ENCODE measurements at places on chromosomes 12 and 14. TPM values are rescaled to one million over a fixed set of nuclear protein-coding genes. Genes with fewer than 3 reads are reported as not detected.
A peak's percentile ranks its signal among the peaks of the same experiment; 100 is the strongest.

BEGAIN gene
- total RNA-seq = 1.0 TPM

SIX1 gene
- total RNA-seq = not detected

TAS2R8 gene
- total RNA-seq = not detected

GALNT16 gene
- total RNA-seq = 2.2 TPM

DNA sequence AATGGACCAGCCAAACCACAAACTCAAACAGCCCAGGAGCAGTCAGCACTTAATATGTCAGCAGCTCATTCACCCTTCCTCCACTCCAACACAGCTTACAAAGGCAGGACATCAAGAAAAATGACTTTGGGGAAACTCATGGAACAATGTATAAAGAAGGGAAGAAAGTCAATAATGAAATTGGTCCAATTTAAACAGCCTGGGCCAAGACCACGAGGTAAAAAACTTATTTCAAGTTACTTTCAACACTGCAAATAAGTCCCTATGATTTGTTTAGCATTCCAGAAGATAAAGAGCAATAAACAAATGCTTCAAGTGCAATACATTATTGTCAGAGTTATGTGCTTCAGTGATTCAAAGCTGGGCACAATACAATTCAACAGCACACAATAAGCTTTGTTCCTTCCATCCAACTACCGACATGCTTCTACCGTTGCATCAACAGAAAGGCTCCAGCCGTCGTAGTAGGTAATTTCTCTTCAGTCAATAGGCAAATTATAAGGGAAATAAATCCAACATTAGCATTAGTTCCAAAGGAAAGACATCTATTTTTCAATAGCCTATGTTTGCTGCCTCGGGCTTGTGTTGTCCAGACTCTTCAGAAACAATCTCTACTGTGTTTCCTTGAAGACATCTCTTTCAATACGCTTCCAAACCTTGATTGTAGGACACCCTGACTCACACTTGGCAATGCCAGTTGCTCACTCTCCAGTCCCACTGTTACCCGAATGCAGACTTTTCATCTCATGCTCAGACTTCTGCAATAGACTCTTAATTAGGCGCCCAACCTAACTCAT lies 225.7 kb downstream of the NUAK1 start:
- no peak overlapping the region for H3K4me3 ChIP-seq
- no peaks in the 10 kb centered on the region for H3K4me1 ChIP-seq
- H3K36me3 ChIP-seq = no peaks in the 10 kb centered on the region

GRCh38 chr14:70897464-70897863 lies 9.8 kb upstream of the PCNX1 start:
- H3K27me3 ChIP-seq = no peaks in the 10 kb centered on the region
- no peaks in the 10 kb centered on the region for H3K36me3 ChIP-seq
- no peak for DNase-seq
- H3K27ac ChIP-seq = no peak overlapping the region
- no peaks in the 10 kb centered on the region for H3K4me1 ChIP-seq

DNA sequence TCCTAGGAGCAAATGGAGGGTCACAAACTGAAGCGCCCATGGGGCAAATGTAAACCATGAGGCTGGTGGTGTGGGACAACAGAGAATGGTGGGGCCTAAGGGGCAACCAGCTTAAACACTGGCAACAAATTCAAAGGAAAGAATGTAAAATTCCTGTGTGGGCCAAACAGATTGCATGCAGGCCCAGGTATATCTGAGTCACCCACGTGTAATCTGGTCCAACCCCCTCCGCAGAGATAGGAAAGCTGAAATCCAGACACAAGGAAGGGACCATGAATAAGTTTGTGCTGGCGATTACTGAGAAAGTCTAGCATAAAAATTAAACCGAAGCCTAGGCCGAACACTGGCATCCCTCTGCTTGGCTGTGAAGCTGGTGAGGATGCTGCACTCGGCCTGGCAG lies 71.6 kb downstream of the ITPK1 start:
- H3K27me3 ChIP-seq = no peaks in the 10 kb centered on the region
- DNase-seq = no peak
- H3K4me3 ChIP-seq = no peak overlapping the region

DNA sequence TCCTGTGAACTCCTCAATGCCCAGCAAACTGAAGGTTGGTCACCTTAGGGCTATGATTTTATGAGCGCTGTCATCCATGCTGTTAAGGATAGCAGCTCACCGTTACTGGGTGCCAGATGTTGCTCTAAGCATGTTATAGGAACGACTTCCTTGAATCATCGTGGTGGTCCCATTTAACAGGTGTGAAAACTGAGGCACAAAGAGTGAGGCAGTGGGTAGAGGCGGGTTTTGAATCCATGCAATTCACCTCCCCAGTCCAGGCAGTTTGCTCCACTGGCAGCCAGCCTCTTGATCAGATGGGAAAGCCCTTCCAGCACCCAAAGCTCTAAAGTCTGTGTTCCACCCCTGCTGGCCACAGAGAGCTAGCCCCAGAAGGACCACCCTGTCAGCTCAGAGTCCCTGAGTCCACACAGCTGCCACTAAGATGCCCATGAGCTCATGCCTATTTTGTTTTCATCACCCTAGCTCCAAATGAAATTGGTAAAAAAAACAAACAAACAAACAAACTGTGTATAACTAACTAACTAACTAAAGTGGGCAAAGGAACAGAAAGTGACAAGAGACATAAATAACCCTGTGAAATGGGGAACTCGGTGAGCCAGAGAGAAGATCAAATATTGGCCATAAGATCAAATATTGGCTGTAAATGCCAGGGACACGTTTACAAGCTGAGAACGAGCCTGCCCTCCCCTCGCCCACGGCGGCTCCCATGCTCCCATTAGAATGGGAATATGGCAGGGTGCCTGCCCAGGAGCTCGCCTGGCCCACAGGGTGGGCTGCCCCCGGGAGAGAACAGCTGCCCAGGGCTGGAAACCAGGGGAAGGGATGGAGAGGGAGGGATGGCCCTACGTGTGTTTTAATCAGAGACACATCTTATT lies 72.3 kb upstream of the RFLNA start:
- H3K27me3 ChIP-seq = no peaks in the 10 kb centered on the region
- no peak overlapping the region for H3K4me3 ChIP-seq
- DNase-seq = no peak
- no peak overlapping the region for H3K27ac ChIP-seq
- no peaks in the 10 kb centered on the region for H3K36me3 ChIP-seq

GRCh38 chr12:14327711-14328110 lies 37.8 kb upstream of the ATF7IP start:
- no peak overlapping the region for H3K27ac ChIP-seq
- no peaks in the 10 kb centered on the region for H3K36me3 ChIP-seq
- no peak for DNase-seq
- no peaks in the 10 kb centered on the region for H3K27me3 ChIP-seq
- no peaks in the 10 kb centered on the region for H3K4me1 ChIP-seq

- H3K4me1 ChIP-seq = no peaks in the 10 kb centered on the region
- H3K4me3 ChIP-seq = no peak overlapping the region
- H3K27ac ChIP-seq = no peak overlapping the region
These were observed 29.4 kb downstream of the SETD3 start for GRCh38 chr14:99451234-99451633.

- H3K4me3 ChIP-seq = no peak overlapping the region
- no peaks in the 10 kb centered on the region for H3K27me3 ChIP-seq
- H3K27ac ChIP-seq = no peak overlapping the region
These were observed 31.3 kb downstream of the HECTD4 start for GRCh38 chr12:112350593-112351592.

- DNase-seq = no peak
- H3K4me1 ChIP-seq = peaks cover 10% of the 10 kb centered on the region
- no peaks in the 10 kb centered on the region for H3K27me3 ChIP-seq
- no peak overlapping the region for H3K4me3 ChIP-seq
- no peaks in the 10 kb centered on the region for H3K36me3 ChIP-seq
These were observed 6.7 kb upstream of the LGR5 start for GRCh38 chr12:71432936-71433335.

DNA sequence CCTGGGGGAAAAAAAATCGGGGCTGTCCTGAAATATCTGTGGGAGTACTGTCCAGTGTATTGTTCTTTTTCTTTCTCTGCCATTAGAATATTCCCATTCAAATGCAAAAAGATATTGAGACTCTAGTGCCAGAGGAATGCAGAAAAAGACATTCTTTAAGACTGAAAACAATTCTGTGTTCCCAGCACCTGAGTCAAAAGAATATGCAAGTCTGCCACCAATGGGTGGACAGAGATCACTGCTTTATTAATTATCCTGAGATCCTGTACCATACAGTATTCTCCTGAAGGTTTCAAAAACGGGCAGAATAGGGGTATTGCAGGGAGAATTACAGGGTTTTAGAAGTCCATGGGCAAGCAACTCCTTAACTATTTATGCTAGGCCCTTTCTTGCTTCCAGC lies 361.8 kb downstream of the C12orf50 start:
- H3K4me3 ChIP-seq = no peak overlapping the region
- H3K27ac ChIP-seq = no peak overlapping the region
- no peak for DNase-seq
- no peaks in the 10 kb centered on the region for H3K36me3 ChIP-seq
- no peaks in the 10 kb centered on the region for H3K27me3 ChIP-seq

- H3K4me1 ChIP-seq = no peaks in the 10 kb centered on the region
- H3K36me3 ChIP-seq = no peaks in the 10 kb centered on the region
- H3K4me3 ChIP-seq = no peak overlapping the region
- no peaks in the 10 kb centered on the region for H3K27me3 ChIP-seq
These were observed 104.3 kb downstream of the FLRT2 start for GRCh38 chr14:85634205-85634604.

- H3K4me1 ChIP-seq = no peaks in the 10 kb centered on the region
- H3K36me3 ChIP-seq = no peaks in the 10 kb centered on the region
- no peak for DNase-seq
- no peaks in the 10 kb centered on the region for H3K27me3 ChIP-seq
- H3K4me3 ChIP-seq = no peak overlapping the region
- no peak overlapping the region for H3K27ac ChIP-seq
These were observed 207.0 kb downstream of the NAV3 start for GRCh38 chr12:78037707-78038106.

DNA sequence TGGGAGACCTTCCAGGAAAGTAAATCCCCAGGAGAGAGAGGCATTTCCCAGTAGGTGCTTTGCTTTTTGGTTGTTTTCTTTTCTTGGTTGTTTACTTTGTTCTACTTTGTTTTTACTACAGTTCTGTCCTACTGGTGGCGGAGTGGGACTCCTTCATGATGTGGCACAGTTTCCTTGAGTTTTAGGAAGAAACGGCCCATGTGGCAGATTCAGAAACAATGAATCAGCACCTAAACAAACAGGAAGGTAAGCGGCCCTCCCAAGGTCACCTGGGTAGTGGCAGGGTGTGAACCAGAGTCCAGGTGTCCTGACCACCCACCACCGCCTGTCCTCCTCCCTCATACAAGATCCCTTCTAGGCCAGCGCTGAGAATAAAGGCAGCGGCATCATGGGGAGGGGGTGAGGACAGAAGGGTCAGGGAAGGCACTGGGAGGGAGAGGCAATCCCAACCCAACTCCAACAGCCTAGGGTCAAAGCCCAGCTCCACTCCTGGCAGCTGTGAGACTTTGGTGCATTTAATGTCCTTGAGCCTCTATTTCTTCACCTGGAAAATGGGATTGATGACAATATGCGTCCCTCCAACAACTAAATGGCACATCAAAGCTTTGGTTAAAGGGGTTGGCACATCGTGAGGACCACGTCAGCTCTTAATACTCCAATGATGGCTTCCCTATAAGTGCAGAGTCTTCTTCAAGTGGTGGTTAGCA lies 111.5 kb upstream of the BCL2L14 start:
- H3K36me3 ChIP-seq = peaks cover 4% of the 10 kb centered on the region
- peak; percentile 67 for DNase-seq
- H3K27me3 ChIP-seq = no peaks in the 10 kb centered on the region
- H3K4me1 ChIP-seq = peaks cover 11% of the 10 kb centered on the region

DNA sequence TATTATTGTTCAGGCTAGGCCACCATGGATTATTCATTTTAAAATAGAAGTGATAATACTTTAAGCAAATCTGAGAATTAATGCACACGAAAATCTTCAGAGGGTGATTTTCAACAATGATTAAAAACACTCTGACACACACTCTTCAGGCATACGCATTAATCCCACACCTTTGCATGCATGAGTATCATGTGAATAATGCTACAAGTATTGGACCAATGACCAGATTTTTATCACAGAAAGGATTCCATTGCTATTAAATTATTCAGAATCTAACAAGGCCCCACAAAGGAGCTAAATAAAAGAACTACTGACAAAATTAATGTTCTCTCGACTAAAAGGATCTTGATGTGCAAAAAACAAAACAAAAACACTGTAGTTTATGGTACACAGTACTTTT lies 11.1 kb downstream of the EPS8 start:
- H3K27me3 ChIP-seq = no peaks in the 10 kb centered on the region
- DNase-seq = no peak

GRCh38 chr14:56632195-56632594 lies 52.6 kb downstream of the TMEM260 start:
- no peak for DNase-seq
- peaks cover 91% of the 10 kb centered on the region for H3K36me3 ChIP-seq
- no peaks in the 10 kb centered on the region for H3K4me1 ChIP-seq
- H3K4me3 ChIP-seq = no peak overlapping the region
- no peaks in the 10 kb centered on the region for H3K27me3 ChIP-seq

DNA sequence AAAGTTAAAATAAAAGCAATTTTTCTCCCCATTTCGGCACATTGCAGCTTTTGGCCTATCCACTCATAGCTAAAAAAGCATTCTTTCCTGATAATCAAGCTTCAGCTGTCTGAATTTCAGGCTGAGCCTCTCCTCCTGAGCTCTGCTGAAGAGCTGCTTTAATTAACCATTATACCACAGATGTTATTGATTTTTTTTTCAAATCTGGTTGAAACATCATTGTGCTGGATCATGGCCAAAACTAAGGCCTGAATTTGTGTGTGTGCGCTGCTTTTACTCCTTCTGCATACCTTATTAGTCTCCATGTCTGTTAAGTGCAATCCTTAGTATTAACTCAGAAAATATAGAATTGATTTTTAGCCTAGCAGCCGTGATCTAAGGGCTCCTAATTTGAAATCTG lies 52.3 kb downstream of the MBIP start:
- H3K4me3 ChIP-seq = no peak overlapping the region
- H3K27ac ChIP-seq = no peak overlapping the region
- H3K36me3 ChIP-seq = no peaks in the 10 kb centered on the region
- no peaks in the 10 kb centered on the region for H3K27me3 ChIP-seq

- no peaks in the 10 kb centered on the region for H3K27me3 ChIP-seq
- DNase-seq = peak; percentile 83
- no peak overlapping the region for H3K4me3 ChIP-seq
- H3K36me3 ChIP-seq = no peaks in the 10 kb centered on the region
These were observed 27.3 kb downstream of the LLPH start for GRCh38 chr12:66103016-66103913.

GRCh38 chr12:29152223-29152868 lies 3.3 kb downstream of the FAR2 start:
- H3K36me3 ChIP-seq = no peaks in the 10 kb centered on the region
- H3K27ac ChIP-seq = no peak overlapping the region
- no peak for DNase-seq

DNA sequence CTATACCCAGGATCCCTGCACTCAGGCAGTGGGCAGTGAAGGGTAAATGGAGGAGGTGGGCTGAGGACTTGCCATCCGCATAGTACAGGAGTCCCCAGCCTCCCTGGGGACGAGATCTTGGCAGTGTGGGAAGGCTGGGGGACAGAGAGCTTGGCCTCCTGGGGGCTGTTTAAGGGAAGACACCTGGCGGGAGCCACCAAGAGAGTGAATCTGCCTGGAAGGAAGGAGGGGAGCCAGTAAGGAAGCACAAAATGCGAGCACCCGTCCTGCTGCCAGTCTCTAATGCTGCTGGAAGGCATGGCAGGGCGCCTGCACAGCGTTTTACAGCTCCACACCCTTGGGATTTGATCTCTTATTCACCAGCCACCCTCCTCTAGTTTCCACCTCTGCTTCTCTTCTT lies 7.4 kb upstream of the KRT2 start:
- H3K36me3 ChIP-seq = no peaks in the 10 kb centered on the region
- peaks cover 4% of the 10 kb centered on the region for H3K4me1 ChIP-seq
- H3K27me3 ChIP-seq = peaks cover 13% of the 10 kb centered on the region
- no peak overlapping the region for H3K27ac ChIP-seq
- H3K4me3 ChIP-seq = no peak overlapping the region

Measured in endodermal cell (in vitro differentiated cells).